Neural progenitor cell (in vitro differentiated cells): ENCODE measurements at places on chromosomes 3 and 15.

GRCh38 chr15:35394416-35394815 is 151.5 kb downstream of the DPH6 start:
- DNase-seq, result no peak

DNA sequence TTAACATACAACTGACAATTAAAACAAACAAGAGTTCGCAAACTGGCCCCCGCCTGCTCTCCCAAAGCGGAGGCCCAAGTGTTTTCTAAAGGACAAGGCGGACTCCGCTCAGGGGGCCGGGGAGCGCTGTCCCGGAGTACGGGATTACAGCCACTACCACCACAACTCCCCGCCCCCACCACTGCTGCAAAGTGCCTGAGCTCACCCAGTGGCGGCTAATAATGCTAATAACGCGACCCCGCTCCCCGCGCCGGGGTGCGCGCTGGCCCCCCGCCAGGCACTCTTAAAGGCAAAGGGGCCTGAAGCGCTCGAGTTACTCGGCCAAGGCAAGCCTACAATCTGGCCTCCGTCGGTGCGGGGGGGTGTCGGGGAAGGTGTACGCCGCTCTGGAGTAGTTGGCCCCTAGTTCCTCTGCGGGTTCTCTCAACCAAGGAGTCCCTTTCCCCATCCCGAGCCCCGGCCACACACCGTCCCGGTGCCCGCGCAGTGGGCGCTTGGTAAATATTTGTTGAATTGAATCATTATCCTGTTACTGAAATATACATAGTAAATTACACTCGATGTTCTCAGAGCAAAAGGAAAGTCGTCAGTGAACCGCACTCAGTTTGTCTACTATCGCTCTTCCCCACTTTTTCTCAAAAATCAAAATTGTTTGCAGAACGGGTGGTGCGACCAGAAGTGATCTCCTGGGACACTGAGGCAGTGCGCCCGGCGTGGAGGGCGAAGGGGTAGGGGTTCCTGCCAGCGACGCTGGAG is 827 bp downstream of the WNT5A start:
- DNase-seq, result peak; percentile 83

- DNase-seq, result no peak
Observed at GRCh38 chr3:125401402-125401801, 26.3 kb upstream of the ZNF148 start.

DNA sequence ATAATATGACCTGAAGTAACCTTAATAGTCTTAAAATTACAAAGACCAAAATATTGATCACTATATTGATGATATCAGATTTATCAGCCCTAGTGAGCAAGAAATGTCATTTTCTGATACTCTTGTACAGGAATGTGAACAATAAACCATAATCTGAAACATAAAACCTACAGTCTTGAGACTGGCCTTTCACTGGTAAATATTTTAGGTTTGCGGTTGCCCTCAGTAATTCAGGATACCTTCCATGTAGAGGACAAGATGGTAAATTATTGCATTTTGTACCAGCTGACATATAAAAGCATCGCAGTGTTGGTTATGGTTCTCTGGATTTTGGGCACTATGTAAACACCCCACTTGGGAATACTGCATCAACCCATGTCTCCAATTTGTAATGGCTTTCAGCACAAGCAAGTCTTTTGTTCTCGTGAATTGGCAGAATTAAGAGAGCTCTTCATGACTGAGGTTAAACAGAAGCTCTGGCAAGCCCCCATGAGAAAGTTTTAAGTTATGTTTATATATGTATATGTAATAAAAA is 128.5 kb downstream of the LMLN start:
- no peak for DNase-seq

DNA sequence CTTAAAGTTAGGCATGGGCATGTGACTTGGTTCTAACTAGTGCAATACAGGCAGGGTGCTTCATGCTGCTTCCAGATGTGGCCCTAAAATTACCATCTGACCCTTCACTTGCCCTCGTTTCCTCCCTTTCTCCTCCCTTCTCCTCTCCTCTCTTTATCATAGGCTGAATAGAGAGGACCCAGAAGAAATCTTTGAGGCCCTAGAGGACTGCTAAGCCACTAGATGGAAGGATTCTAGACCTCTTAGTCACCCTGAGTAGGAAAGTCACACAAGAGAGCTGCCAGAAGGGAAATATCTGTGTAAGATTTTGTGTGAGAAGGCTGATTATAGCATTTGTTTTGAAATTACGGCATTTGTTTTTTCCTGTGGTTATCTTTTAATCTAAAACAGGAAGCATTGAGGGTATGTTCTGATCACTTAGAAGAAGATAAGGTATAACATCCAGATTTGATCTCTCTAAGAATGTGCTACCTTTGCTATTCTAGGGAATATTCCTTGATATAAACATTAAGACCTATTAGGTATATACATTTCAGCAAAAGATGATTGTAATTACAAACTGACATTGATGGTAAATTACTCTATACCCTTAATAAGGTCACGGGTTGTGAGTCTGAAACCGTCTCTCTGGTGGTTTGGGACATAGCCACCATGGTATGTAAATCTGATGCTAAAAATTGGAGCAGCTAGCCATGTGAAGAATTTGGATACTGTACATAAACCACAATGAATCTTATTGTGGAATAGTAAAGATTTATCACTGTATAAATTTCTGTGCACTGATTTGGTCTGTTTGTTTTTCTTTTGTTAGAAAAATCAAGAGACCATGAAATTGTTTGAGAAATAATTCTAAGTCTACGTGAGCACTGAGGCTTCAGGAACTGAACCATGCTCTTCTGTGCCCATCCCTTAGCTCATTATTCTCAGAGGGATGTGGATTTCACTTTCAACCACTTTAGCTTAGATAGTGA is 84.1 kb downstream of the TP63 start:
- DNase-seq, result no peak

GRCh38 chr3:187445356-187445755 is 77.2 kb downstream of the RTP4 start:
- DNase-seq, result no peak

DNA sequence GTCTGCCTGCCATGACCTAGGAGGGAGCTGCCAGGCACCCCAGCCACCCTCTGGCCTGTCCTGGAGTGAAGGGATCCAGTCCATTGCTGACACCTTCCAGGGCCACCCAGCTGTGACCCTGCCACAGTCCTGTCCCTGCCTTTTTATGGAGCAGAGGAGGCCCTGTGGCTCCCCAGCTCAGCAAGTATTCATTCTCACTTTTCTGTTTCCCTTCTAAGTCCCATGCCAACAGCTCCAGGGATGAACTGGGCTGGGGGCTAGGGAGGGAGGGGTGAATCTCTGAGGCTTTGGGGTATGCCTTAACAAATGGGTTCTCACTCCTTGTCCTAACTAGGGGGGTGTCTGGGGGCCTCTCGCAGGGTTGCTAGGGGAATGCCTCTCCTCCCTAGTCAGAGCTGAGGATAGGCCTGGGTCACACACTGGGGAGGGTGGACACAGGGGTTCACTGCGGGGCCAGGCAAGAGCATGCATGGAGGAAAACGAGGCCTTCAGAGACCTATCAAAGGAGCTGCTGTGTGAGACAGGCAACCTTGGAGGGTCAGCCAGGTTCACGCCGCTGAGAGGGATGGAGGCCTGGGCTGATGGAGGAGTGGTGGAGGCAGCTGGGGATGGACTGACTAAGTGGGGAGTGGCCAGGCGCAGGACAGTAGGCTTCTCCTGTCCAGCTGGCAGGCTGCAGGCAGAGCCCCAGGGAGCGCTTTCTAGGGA is 31.8 kb downstream of the EPHB3 start:
- DNase-seq, result no peak

GRCh38 chr3:194117104-194117845 is 18.7 kb upstream of the HES1 start:
- DNase-seq, result no peak

DNA sequence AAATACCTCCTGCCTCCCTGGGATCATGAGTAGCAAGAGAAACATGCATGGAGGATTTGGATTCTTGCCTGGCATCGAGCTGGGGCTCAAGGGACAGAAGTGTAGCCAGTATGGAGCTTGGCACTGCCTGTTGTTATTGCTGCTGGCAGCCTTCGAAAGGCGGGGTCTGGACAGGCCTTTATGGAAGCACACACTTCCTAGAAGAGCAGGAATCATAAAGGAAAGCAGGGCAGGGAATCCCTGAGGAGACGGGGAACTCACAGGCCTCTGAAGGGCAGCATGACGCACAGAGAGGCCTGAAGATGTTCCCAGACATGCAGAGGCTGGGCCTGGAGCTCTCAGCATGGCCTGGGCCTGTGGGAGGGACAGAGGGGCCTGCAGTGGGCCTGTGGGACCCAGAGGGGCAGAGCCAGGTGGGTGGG is 18.6 kb upstream of the SLC41A3 start:
- no peak for DNase-seq

- no peak for DNase-seq
Observed at GRCh38 chr3:52237657-52238172, 1.2 kb downstream of the TWF2 start.

DNA sequence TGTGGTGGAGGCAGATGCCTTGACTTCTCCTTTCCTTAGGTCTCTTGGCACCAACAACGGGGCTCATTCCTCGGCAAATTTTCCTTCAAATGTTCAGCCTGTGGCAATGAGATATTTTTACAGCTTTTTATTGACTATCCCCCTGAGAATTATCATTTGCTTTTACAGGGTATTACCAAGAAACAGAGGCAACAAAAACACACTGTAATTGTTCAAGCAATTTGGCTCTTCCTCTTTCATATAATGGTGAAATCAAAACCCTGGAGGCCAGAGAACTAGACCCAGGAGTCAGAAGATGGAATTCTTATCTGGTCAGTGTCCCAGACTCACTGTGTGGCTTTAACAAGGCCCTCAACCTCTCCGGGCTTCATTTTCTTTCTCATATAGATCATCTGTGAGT is 40.1 kb downstream of the TRIM42 start:
- no peak for DNase-seq

DNA sequence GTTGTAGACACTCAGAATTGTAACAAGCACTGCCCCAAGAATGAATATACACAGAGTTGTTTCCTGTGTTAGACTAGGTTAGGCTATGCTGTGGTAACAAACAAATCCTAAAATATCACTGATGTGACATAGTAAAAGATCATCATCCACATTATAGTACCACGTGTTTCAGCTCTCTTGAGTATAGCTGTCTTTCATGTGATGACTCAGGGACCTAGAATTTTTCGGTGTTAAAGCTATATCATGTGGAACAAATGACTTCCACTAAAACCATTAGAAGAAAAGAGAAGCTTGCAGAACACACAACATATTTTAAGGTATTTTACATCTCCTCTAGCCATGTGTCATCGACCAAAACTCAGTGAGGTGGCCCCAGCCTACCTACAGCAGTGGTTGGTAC is 307.9 kb upstream of the RBMS3 start:
- DNase-seq, result no peak

- DNase-seq, result no peak
Observed at GRCh38 chr15:80789796-80790195, 10.6 kb downstream of the CEMIP start.

DNA sequence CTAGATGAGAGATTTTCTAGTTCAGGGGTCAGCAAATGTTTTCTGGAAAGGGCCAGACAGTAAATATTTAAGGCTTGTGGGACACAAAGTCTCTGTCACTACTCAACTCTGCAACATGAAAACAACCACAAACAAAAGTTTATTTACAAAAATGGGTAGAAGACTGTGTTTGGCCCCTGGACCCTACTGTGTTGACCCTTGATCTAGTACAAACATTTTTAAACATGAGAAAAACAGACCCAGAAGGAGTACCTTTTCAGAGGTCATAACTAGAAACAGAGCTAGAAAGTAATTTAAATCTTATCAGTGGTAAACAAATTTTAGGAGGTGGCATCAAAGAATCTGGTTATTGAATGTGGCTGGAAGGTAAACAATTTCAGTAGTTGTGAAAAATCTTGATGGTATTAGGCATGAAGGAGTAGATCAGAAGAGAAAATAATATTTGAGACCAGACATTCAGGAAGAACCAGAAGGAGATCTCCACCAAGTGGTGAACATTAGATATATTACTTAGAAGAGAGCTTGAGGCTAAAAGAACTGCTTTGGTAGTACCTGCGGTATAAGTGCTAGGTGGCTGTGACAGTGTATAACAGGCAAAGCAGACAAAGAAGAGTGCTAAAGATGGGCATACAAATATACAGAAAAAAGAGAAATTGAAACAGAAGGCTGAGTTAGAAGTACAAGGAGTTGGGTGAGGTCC is 101.7 kb downstream of the NR1I2 start:
- no peak for DNase-seq

DNA sequence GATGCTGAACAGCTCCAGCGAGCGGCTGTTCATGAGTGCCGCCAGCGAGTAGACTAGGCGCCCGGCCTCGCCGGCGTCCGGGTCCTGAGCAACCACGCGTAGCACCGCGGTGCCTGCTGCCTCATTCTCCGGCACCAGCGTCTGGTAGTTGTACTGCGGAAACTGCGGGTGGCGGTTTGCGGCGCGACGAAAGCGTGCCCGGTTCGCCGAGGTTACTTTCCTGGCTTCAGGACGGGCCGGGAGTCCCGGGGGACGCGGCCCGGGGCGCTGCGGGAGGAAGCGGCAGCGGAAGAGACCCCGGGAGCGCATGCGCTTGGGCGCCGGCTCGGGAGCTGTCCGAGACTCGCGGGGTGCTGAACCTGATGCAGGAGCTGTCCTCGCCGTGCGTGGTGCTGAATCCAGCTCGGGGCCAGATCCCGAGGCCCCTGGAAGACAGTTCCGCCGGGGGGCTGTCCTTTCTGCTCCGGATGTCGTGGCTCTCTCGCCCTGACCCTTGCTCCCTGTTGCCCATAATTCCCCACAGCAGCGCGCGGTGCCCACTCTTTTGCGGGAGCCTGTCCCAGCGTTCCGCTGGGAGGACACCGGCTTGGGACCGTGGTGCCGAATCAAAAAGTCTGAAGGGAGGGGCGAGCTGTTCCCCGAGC is 1.1 kb downstream of the CELSR3 start:
- peak; percentile 90 for DNase-seq

DNA sequence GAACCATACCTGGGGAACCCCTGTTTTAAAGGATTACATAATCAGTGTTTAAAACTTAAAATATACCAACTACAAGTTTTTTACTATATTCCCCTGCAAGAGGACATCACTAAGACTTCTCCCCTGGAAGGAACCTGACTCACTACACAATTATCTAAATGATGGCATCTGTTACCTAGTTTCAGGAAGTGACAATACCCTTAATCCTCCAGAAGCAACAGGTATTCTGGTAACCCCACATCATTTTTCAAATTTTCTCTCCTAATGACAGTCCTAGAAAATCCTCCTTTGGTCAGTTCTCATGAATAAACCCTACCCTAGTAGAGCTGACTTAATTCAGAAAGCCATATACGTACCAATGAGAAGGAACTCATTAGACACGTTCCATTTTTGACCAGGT is 78.4 kb downstream of the RFX7 start:
- DNase-seq, result no peak

DNA sequence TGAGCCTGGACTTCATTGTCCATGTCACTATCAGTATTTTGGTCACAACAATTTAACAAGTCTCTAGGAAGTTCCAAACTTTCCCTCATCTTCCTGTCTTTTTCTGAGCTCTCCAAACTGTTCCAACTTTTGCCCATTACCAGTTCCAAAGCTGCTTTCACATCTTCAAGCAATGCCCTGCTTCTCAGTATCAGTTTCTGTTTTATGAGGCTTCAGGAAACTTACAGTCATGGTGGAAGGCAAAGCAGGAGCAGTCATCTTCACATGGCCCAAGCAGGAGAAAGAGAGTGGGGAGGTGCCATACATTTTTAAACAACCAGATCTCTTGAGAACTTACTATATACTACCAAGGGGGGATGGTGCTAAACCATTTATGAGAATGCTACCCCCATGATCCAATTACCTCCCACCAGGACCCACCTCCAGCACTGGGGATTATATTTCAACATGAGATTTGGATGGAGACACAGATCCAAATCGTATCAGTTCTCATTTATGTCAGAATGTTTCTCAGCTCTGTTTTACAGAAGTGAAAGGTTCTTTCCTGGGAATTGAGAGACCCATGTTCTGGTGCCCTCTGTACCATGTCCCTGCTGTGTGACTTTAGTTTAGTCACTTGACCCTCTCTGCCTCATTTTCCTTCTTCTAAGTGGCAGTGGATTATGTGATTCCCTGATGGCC is 169.7 kb downstream of the PLCL2 start:
- DNase-seq, result no peak
